ENCODE measurements at places on chromosomes 6 and 20.
A peak's percentile ranks its signal among the peaks of the same experiment; 100 is the strongest.

GRCh38 chr20:16350465-16350864 lies 222.8 kb downstream of the KIF16B start:
- DNase-seq: peak; percentile 16

DNA sequence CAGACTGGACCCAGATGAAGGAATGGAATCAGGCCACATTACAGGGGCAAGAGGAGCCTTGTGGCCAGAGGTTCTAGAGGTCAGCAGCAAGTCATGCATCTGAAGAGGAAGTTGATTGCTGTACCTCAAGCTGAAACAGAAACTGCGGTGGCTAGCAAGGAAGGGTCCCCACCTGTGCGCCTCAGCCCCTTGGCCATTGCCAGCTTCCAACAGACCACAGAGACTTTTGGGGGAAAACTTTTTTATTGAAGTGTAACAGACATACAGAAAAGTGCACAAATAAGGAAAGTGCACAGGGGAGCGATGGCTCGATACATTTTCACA lies 26.8 kb upstream of the SLC9A8 start:
- no peak for DNase-seq

GRCh38 chr6:151323791-151324487 lies 67.4 kb downstream of the ZBTB2 start:
- DNase-seq: peak; percentile 88

- DNase-seq: no peak
These were observed 7.4 kb upstream of the TJAP1 start for GRCh38 chr6:43469947-43470346.

DNA sequence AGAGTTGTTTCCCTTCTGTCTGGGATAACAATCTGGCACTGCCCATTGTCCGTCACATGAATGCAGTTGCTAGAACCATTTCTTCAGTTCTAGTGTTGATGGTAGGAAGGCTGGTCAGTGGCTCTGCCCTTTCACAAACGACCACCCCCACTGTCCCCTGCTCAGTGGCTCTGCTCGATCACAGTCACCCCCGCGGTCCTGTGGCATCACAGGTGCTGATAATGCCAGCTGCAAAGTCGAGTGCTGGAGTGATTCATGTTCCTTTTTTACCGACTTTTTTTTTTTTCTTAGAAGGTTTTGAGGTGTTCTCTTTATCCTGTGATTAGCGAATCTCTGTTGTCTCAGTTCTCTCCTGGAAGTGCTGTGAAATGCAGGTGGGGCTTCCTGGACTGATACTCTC lies 22.8 kb downstream of the FAM120B start:
- DNase-seq: no peak

DNA sequence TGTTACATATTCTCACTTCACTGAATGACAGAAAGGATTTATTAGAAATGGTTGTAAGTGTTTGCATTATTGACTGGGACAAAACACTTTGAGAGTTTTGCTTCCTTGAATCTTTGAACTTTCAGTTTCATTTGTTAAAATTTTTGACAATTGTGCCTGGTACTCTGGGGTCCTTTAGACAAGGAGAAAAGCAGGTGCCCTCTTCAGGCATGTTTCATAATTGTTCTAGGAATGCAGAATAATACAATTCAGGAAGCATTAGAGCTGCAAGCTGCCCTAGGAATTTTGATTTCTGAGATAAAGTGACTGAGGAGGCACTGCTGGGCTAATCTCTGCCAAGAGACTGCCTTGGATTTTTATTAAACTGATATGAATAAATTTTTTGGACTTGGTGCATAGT lies 49.7 kb downstream of the TOP1 start:
- peak; percentile 47 for DNase-seq

DNA sequence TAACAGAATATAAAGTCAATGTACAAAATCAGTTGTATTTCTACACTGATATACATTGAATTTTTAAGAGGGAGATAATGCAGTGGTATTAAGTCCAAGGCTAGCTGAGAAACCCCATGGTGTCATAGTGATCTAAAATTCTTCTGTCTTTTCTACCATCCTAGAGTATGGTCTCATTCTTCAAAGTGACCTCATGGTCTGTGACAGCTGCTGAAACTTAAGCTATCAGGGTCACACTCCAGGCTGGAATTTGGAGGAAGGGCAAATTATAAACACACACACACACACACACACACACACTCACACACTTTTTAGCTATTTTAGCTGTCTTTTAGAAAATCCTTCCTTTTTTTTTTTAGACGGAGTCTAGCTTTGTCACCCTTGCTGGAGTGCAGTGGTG lies 47.3 kb upstream of the DYNLRB1 start:
- no peak for DNase-seq

All from fibroblast of gingiva (primary cell).